Stimulated activated CD8-positive, alpha-beta memory T cell treated with anti-CD3 and anti-CD28 coated beads, Interleukin-15, amount 100 ng/mL, for 1 hour (primary cell): ENCODE measurements at places on chromosomes 2 and 18.

GRCh38 chr2:207225773-207226172 lies 60.0 kb upstream of the KLF7 start:
- no peak for DNase-seq

- no peak for DNase-seq
Measured at GRCh38 chr18:8124232-8125146, 484.7 kb upstream of the RAB12 start.

- no peak for DNase-seq
Measured at GRCh38 chr2:42368817-42369531, 8.0 kb upstream of the COX7A2L start.

DNA sequence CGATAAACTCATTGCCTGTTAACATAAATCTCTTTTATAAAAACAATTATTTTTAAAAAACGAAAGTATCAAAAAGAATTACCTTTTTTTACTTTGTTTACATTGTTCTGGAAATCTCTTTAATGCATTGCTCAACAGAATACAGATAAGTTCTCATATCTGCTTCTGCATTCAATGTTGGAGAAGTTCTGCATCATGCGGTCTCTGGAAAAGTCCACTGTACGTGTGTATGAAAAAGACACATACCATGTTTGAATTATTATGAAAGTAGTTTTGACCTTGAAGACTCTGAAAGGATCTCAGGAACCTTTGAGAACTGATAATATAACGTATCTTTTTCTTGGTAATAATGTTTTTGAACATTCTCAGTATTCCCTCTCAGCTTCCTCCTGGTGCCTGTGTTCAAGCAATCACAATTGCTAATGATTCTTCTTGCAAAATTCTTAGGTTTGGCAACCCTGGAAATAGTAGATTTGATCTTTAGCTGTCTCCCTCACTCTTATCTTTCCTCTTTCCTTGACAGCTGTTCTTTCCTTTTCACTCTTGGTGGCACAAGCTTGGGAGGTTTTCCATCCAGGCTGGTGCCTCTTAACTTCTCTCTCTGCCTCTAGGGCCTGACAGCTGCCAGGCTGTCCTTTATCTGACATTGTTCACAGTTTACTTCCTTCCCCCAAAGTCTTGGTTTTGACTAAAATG lies 12.4 kb upstream of the IL1R1 start:
- DNase-seq, result no peak

DNA sequence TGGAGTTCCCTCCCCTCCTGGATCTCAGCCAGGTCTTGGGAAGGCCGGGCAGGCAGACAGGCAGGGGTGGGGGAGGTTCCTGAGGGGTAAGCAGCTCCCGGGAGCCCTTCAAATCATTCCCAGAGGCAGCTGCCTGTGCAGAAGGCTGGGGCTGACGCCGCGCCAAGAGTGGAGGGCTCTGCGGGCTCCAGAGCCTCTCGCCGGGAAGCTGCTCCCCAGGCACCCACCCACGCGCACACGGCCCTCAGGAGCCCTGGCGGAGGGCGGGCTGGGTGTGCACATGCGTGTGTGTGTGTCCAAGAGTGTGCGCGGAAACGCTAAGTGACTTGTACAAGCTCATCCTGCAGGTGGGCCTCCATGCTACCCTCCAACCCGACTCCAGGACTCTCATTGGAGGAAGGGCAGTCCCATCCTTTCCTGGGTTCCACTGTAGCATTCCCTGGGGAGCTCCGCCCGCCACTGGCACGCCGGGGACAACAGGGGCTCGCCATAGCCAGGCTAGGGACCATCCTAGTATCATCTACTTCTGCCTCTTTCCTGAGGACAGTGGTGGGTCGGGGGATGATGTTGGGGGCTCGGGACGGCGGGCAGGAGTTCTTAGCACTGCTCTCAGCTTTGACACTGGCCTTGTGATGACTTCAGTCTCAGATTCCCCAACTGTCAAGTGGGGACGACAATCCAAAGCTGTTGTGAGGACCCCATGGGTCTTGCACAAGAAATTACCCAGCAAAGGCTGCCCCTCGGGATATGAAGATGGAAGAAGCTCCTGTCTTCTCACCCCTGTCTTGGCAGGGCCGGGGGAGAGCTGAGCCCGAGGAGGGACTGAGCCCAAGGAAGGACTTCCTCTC lies 50.3 kb downstream of the INHBB start:
- DNase-seq, result no peak

DNA sequence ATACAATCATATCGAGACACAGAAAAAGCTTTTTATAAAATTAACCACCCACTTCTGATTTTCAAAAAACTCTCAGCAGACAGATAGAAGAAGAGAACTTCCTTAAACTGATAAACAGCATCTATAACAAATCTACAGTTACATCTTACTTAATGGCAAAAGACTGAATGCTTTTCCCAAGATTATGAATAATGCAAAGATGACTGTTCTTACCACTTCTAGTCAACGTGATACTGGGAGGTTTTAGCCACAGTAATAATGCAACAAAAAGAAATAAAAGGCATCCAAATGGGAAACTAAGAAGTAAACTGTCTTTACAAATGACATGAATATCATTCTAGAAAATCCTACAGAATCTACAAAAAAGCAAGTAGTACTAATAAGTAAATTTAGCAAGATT lies 58.0 kb upstream of the TMEM247 start:
- DNase-seq, result no peak

DNA sequence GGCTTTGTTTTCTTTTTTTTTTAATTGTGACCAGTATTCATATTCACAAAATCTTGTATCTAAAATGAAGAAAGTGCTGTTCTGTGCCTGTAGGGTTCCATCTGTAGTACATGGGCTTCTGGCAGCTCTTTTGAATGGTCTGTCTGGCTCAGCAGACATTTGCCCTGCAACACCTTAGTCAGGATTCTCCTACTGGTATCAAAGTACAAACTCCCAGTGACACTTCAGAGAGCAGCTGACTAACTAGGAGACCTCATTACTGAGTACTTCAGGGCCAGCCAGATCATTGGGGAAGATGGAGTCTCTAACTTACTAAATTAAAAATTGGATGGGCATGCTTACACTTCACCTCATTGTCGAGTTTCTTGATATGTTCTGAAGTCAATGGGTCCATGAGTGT lies 39.7 kb downstream of the GRHL1 start:
- DNase-seq, result no peak

DNA sequence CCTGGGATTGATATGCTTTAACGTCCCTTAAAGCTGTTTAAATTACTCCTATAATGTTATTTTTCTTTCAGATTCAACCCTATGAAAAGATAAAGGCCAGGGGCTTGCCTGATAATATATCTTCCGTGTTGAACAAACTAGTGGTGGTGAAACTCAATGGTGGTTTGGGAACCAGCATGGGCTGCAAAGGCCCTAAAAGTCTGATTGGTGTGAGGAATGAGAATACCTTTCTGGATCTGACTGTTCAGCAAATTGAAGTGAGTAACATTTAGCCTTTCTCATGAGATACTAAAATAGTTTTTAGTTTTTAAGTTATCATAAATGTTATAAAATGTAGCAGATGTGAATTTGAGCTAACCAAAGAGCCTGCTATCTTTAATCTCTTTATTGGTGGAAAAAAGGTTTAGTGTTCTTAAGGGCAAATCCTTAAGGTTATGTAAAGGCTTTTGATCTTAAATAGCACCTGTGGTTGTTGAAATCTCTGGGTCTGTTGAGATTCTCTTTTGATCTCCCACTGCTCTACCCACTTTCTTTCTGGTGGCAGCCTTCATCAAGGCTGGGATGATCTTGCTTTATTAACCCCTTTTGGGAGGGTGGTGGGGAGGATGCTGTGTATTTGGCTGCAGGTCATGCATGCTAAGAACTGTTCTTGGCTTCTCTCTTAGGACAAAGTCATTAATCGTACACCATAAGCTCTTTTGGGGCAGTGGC lies 40.9 kb downstream of the UGP2 start:
- no peak for DNase-seq

GRCh38 chr18:27824841-27825681 lies 351.9 kb downstream of the CDH2 start:
- no peak for DNase-seq

DNA sequence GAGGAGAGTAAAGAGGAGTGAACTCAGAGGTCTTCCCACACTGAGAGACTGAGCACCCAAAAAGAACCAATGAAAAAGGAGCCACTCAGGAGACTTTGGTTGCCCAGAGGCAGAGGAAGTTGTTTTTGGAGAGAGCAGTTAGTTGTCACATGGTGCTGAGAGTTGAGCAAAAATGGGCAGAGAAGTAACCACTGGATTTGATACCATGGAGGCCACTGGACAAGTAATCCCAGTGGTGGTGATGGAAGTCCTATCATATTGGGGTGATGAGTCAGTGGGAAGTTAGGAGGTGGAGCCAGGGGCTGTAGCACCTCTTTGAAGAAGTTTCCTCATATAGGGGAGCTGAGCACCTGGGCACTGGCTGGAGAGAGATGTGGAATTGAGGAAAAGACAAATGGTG lies 235.8 kb downstream of the TPGS2 start:
- DNase-seq, result no peak
